ENCODE measurements at places on chromosomes 3 and 15.

DNA sequence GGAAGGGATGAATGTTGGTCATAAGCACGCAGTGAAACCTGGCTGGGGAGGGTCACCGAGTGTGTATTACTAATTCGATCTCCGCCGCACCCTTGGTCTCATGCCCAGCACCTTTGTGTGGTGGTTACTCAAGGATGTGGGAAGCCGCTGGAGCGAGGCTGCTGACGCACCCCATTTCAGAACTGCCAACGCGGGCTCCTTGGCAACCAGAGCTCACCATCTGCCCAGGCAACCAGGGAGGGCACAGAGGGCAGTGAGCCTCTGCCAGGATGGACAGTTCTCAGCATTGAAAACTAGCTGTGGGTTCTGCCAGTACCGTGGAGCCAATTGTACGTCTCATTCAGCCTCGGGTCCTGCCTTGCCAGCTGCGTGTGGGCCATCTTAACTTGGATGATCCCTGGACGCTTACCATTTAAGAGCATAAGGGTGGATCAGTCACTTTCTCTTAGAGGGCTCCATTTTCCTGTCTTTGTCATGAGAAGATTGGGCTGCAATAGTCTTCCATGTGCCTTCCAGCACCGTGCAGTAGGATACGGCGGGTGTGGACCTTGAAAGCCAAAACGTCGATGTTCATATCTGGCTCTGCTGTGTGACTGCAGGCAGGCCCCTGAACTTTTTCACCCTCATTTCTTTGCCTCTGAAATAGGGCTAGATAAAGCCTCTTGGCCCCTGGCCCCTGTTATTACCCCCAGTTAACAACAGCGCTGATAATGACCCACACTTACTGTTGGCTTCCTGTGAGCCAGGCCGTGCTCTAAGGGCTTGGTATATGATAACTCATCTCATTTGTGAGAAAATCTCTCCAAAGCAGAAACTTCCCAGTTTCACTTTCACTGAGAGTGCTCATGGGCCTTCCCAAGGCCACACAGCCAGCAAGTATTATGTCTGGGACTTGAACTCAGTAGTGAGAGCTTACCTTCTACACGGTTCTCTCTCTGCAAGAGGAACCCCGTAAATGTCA, 238.8 kb downstream of the OPA1 start:
- DNase-seq, result no peak

- no peak for DNase-seq
Observed at GRCh38 chr15:90003736-90004135, 2.6 kb downstream of the ZNF710 start.

DNA sequence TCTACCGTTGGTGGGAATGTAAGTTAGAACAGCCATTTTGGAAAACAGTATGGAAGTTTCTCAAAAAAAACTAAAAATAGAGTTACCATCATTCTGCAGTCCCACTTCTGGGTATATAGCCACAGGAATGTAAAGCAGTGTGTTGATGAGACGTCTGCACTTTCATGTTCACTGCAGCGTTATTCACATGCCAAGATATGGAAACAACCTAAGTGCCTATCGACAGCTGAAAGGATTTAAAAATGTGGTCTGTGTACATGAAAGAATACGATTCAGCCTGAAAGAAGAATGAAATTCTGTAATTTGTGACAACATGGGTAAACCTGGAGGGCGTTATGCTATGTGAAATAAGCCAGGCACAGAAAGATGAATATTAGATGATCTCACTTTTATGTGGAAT, 157.7 kb downstream of the THSD4 start:
- DNase-seq, result no peak

GRCh38 chr3:145892869-145893268, 268.1 kb downstream of the PLOD2 start:
- DNase-seq, result no peak

GRCh38 chr3:133213937-133214336, 175.7 kb downstream of the TMEM108 start:
- DNase-seq, result no peak

DNA sequence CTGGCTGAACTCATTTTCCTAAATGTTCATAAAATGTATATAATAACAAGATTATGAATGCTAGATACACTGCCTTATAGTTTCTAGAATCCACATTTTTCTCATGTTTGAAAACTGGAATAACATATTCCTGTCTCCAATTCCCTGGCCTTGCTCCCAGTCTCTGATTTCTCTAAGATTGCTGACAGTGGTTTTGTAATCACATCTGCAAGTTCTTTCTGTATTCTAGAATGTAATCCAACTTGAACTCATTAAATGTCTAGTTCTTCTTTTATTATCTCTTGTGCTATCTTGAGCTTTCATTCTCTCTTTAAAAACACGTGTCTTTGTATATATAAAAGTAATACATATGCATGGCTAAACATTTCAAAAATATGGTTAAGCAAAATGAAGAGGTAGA, 215.2 kb upstream of the ADAMTS9 start:
- no peak for DNase-seq

DNA sequence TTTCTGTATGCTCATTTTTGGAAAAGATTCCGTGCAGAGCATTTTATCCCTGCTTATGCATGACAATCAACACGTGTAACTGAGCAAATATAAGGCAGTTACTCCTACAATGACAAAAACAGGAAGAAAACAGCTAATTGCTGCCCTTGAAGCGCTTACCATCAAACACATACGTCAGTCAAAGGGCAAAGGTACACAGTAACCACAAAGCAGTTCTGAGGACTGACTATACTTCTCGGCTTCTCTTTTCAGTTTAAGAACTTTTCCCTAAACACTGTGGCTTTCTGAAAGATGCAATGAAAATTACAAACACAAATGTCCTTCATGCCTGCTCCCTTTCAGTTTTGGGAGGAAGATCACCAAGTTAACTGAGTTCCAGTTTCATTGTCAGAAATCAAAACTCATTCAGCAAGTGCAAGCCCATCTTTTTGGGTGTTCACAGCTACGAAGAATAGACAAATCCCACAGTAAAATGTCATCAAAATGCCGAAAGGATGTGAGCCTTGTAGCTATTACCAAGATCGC, 602.8 kb downstream of the FOXP1 start:
- DNase-seq, result no peak

- no peak for DNase-seq
Observed at GRCh38 chr3:147813256-147813655, 404.1 kb downstream of the ZIC1 start.

GRCh38 chr15:41969851-41970431, 2.4 kb downstream of the EHD4 start:
- DNase-seq, result no peak

GRCh38 chr3:177013681-177014280, 183.5 kb downstream of the TBL1XR1 start:
- DNase-seq, result no peak

DNA sequence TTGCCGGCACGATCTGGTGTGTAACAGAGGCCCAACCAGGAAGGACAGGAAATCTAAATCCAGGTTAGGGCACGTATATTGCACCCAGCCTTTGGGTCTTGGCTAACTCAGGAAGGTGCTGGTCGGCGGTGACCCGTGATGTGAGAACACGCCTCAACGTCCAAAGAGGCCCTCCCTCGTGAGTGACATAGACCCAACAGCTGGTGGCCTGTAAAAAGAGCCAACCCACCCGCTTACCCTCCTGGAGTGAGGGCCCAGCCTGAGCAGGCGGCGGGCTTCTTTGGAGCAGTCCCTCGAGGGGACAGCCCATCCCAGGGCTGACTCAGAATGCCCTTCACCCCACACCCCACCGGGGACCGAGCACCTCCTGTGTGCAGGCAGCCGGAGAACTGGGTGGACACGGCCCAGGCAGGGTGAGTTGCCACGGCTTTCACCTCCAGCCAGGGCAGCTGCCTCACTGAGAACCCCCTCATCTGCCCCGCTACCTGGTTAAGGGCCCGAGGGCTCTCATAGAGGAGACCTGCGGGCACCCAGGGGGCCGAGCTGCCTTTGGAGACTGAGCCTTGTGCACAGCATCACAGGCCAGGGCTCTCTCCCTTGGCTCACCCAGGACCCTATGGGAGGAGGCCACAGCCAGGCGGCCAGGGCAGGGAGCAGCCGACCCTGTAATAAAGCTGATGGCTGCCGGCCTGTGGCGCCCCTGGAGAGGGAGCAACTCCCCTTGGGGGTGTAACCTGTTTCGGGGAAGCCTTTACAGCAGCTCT, 41.8 kb downstream of the ZNF710 start:
- no peak for DNase-seq

DNA sequence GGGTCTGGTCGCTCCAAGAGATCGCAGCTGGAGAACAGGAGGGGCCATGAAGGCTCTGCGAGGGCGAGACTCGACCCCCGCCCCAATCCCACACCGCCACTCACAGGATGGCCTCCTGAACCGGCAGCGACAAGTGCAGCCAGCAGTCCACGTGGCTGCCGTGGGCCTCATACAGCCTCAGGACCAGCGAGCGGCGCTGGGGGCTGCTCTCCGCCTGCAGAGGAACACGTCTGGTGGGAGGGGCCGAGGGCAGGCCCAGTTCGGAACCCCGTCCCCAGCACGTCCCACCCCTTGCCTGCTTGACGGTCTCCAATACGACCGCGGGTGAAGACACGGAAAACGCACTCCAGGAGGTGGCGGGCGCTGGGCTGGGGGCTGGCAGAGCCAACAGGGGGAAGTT, 9.2 kb downstream of the NEIL1 start:
- DNase-seq, result no peak

DNA sequence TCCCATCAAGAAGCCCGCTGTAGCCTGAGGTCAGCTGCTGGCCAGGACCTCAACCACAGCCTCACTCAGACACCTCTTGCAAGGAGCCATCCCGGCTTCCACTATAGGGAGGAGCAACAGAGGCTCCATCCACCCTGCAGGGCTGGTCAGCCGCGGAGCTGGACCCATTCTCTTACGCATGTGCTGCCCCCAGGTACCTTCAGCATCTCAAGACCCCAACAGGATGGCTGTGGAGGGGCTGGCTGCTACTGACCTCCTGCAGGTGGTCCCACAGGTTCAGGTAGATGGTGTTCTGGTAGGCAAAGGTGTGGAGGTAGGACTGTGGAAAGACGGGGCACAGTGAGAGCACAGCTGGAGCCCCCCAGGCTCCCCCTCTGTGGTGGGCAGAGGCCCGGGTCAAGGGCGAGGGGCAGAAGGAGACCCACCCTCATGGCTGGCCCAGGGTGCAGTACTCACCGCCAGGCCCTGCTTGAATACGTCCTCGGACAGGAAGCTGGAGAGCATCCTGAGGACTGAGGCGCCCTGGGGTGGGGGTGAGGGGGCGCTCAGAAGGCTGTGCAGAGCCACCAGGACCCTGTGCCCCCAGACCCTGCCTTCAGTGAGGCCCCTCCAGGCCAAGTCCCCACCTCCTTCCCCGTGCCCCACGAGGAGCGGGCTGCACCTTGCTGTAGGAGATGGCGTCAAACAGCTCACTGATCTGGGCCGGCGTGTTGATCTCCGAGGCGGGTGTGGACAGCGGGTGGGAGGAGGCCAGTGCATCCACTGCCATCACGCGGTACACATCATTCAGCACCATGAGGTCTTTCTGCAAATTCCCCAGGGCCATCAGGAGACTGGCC, 11.4 kb downstream of the ANPEP start:
- no peak for DNase-seq

GRCh38 chr15:76217029-76217881, 94.0 kb downstream of the ETFA start:
- DNase-seq, result no peak

Data from stimulated activated CD4-positive, alpha-beta T cell treated with anti-CD3 and anti-CD28 coated beads, Interleukin-1b, Interleukin-23, amount 100 ng/mL, for 1 hour (primary cell).